ENCODE measurements at places on chromosomes 11 and 22.

DNA sequence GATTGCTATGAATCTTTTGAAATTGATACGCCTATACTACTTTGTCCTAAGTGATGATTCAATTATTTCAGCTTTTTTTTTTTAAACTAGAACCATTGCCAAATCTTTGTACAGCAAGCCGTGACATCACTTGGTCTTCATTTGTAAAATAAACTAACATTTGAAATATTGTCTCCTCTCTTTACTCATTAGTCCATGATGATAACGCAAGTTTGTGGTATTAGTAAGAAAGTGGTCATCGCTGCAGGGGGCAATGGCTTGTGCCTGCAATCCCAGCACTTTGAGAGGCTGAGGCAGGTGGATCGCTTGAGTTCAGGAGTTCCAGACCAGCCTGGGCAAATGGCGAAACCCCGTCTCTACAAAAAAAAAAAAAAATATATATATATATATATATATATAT lies 12.9 kb upstream of the ARHGAP42 start:
- no peak for DNase-seq

GRCh38 chr11:97140885-97141494 lies 751.2 kb downstream of the JRKL start:
- no peak for DNase-seq

- no peak for DNase-seq
Measured at GRCh38 chr11:116986521-116987105, 111.6 kb downstream of the SIK3 start.

DNA sequence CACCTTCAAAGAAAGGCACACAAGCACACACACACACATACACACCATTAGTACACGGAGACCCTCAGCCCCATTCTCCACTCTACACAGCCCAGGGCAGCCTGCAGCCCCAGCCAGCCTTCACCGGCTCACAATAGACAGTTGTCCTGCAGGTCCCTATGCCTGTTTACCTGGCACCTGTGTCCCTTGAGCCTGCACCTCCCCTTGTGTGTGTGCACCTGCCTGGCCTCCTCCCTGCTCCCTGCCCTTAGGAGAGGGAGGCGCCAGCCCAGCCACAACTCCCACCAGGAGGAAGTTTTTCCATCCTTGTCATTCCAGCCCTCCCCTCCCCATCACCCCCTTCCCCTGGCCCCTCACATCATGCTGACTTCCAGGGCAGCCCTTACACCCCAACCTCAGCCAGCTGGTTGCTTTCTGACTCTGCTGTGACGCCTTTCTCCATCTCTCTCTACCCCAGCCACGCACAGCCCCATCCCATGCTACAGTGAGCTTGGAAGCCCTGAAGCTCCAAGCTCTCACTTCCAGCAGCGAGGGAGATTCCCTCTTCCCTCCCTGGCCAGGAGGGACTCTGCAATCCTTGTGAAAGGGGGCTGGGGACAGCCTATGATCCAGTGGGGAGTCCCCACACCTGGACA lies 4.4 kb downstream of the AHNAK start:
- DNase-seq, result no peak
